ENCODE measurements at places on chromosomes 1 and 21.
A peak's percentile ranks its signal among the peaks of the same experiment; 100 is the strongest.

GRCh38 chr1:145960468-145961108 is 2.8 kb upstream of the LIX1L start:
- DNase-seq: no peak

DNA sequence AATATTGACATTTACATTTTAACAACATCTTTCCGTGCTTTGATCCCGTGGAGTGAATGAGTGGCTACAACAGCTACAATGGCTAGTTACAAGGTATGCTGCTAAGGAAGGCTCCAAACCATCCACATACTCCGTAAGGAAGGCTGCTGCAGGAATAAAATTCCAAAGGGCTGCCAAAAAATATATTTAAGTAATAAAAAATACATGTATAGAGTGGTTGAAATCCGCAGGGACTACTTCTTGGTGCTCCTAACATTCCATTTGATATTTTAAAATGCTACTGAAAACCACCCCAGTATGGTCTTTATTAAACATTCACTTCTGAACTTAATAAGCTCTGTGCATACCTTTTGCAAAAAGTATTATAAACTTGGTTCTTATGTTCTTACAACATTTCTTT is 25.3 kb downstream of the TNFSF4 start:
- DNase-seq: no peak

DNA sequence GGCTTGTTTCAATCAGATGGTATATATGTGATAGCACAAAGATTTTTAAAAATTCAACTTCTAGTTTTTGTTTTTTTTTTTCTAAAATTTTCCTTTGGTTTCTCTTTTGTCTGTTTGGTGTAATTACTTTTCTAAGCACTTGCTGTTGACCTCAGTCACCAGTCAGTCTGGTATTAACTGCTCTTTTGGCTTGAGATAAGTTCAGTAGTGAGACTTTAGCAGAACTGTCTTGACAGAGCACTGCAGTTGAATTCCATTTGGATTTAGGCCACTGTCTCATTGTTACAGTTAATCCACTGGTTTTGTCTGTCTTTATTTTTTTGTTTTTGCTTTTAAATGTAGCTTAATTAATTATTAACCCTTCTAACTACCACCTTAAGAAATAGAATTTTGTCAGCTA is 36.2 kb downstream of the OSBPL9 start:
- no peak for DNase-seq

GRCh38 chr1:92843046-92843423 is 11.2 kb downstream of the RPL5 start:
- DNase-seq: no peak

GRCh38 chr1:245248231-245248731 is 93.5 kb downstream of the KIF26B start:
- DNase-seq: no peak

DNA sequence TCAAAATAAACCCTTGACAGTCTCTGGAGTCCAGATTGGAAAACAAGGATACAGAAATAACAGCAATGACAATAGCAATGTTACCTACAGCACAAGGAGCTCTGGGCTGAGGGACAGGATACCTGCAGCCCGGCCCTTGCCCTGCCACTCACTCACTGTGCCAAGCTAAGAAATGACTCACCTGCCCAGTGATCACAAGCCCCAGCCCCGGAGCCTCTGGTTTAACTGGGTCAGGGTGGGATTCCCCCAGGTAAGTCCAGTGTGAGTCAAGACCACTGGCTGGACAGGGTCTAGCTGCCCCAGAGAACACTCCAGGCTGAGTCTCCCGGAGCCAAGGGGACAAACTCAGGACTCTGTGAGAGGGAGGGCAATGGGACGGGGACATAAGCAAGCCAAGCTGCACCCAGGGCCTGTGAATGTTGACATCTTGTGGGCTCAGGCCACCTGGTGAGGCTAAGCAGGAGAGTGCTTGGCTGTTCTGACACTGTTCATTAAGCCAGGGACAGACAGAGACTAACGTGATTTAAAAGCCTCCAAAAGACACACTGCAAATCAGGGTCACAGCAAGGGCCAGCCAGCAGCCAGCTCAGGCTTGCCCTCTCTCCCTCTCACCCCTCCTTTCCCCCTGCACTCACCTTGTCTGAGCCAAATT is 64.1 kb downstream of the MIS18A start:
- no peak for DNase-seq

- DNase-seq: peak; percentile 16
Observed at GRCh38 chr1:97488530-97488929, 432.3 kb downstream of the DPYD start.

GRCh38 chr1:181711820-181712219 is 228.5 kb downstream of the CACNA1E start:
- DNase-seq: no peak

- no peak for DNase-seq
Observed at GRCh38 chr1:60949154-60949825, 133.1 kb upstream of the NFIA start.

GRCh38 chr1:42793824-42794223 is 9.0 kb downstream of the TMEM269 start:
- DNase-seq: no peak

- DNase-seq: peak; percentile 79
Observed at GRCh38 chr1:15680131-15680530, 4.0 kb upstream of the PLEKHM2 start.

GRCh38 chr21:41897700-41898099 is 18.6 kb upstream of the PRDM15 start:
- no peak for DNase-seq

DNA sequence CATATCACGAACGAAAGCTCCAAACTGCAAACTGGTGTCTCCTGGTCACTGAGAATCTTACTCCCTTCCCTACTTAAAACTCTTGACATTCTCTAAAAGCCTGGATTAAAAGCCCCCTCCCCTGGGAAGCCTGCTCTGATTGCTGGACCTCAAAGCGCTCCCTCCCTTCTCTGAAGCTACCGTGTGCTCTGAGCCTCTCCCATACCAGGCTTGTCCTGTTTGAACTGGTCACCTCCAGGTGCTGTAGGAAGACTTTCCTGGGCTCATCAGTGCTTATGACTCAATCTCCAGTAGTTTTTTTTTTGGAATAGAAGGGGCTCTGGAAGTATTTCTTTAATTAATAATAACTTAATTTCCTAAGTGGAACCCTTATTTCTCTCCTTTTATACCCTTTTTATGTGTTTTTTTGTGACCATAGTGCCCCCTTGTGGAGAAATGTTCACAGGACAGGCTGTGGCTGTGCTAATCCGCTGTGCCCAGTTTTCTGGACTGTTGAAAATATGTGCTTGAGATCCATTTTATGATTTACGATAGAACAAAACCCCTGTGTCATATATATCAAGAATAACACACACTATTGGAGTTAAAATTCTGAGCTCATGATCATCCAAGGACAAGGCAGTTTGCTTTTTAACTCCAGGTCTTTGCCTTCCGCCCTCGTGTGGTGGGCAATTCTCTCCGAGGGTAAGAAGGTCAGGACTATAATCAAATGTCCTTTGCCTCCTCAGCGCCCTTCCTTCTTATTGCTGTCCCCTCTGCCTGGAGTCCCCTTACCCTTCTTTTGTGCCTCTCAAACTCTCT is 16.9 kb downstream of the MTARC1 start:
- DNase-seq: peak; percentile 51

- no peak for DNase-seq
Observed at GRCh38 chr1:7678491-7679158, 92.5 kb upstream of the VAMP3 start.

DNA sequence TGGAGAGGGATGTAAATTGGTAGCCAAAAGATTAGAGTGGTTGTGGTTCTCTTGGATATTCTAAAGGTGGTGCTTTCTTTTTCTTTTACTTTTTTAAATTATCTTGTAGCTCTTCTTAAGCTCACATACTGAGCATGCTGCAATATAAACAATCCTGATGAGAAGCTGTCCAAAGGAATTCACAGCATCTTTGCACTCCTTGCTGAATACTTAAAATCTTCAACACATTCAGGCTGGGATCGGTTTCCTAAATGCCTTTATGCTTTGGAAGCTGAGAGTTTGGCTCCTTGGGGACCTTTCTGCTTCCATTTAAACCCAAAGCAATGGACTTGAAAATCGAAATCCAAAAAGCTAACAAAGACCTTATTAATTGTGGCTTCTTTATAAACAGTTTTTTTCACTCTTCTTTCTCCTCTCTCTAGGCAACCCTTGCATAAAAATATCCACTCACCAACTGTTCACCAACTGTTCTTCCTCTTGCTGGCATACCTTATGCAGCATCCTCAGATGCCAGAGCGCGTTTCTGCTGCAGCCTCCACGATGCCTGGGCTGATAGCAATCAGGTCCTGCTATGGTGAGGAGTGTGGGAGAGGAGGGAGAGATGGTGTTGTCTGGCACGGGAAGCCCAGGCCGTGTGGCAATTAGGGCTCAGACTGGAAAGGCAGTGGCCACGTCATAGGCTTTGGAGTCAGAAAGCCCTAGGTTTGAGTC is 535.8 kb upstream of the DAB1 start:
- no peak for DNase-seq

- no peak for DNase-seq
Observed at GRCh38 chr1:214537219-214537618, 14.2 kb downstream of the PTPN14 start.

GRCh38 chr21:38834725-38835124 is 29.0 kb downstream of the ETS2 start:
- no peak for DNase-seq

GRCh38 chr1:223763251-223763650 is 50.9 kb downstream of the CAPN2 start:
- DNase-seq: no peak

- no peak for DNase-seq
Observed at GRCh38 chr21:26025536-26026512, 144.7 kb downstream of the APP start.

DNA sequence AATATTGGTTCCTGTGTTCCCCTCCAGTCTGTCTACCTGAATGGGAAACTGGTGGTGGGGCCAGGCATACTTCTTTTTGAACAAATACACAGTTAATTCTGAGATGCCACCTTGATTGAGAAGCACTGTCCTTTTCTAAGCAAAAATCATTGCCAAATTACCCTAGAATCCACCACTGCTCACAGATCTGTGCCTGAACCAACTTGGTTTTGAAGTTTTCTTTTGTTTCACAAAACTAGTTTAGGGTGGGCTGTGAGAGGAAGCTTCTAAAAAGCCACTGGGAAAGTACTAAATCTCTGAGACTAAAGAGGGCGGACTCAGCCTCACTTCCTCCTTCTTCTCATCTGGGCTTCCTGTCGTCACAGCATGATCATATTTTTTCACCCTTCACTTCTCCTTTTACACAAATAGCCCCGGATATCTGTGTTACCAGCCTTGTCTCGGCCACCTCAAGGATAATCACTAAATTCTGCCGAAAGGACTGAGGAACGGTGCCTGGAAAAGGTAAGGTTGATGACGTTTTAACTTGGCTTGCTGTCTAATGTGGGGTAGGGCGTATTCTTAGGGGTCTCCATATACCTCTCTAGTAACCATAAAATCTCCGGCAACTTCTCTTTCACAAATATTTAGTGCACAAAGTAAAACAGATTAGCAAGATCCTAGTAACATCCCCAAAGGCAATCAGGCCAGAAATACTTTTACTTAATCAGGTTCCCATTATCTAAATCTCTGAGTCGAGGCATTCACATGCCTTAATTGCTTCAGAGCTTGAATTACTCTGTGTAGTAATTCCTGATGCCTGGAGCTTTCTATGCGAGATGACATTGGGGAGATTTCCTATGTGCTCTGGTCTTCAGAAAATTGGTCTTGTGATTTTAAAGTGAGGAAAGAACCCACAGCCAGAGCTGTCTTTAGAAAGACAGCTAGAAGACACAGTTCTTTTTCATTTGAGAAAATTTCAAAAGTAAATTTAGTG is at the start of gene CD53:
Gene CD53 (plus strand): TSS at position 404 of the 976 bp plus-strand sequence. CDS start 18,261 bp downstream, outside the sequence.
- no peak for DNase-seq

DNA sequence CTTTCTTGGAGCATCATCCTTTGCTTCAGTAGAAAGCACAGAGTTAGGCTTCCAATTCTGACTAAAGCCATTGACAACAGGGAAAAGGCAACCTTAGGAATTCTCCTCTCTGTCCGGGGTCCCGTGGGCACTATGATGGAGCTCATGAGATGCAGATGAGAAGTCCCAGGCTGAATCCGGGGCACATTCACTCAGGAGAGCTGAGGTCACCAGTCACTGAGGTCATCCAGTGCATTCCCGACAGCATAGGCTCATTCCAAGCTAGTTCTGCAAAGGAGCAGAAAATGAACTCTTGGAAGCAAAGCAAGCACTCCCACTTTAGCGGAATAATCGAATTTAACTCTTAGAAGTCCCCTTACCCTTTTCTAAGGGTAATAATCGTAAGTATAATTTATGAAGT is 6.8 kb downstream of the CR1 start:
- no peak for DNase-seq

GRCh38 chr1:26164036-26164860 is 4.5 kb downstream of the C1orf232 start:
- no peak for DNase-seq

- DNase-seq: no peak
Observed at GRCh38 chr1:244054247-244054923, 3.3 kb downstream of the ZBTB18 start.

DNA sequence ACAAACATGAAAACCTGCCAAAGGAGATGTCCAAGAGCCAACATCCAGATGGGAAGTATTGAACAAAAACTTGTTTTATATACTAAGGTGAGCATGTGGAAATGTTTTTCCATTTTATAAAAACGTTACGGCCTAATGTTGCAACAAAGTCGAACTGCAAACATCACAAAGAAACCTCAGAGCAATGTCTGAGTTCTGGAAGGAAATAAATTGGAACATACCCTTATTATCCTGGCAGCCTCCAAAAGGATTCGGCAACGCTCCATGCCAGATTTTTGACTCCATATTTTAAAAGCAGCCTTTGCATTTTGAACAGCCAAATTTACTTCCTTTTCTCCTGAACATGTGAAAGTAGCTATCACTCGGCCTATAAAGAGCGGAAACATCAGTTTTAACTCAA is 3.3 kb downstream of the ALDH9A1 start:
- no peak for DNase-seq

- no peak for DNase-seq
Observed at GRCh38 chr1:186849826-186850225, 21.1 kb downstream of the PLA2G4A start.

GRCh38 chr1:164649146-164649545 is 90.2 kb downstream of the PBX1 start:
- DNase-seq: no peak

GRCh38 chr1:43610339-43610738 is 39.6 kb upstream of the KDM4A start:
- DNase-seq: no peak

- DNase-seq: no peak
Observed at GRCh38 chr1:8590721-8591351, 226.6 kb downstream of the RERE start.

GRCh38 chr1:56355422-56355821 is 223.9 kb downstream of the PLPP3 start:
- DNase-seq: no peak

- no peak for DNase-seq
Observed at GRCh38 chr1:228210712-228211530, 3.1 kb downstream of the OBSCN start.

Data from RWPE1 (cell line).